ENCODE measurements at places on chromosomes 16 and 17. TPM values are rescaled to one million over a fixed set of nuclear protein-coding genes. Genes with fewer than 3 reads are reported as not detected.

- DNase-seq, result peak; percentile 96
Measured at GRCh38 chr17:4365103-4365627, 1.3 kb downstream of the UBE2G1 start.

Gene ERN1
- polyA plus RNA-seq, result 2.8 TPM

Gene TBC1D3G
- polyA plus RNA-seq, result not detected

GRCh38 chr16:18852647-18853046 is 51.3 kb upstream of the ARL6IP1 start:
- DNase-seq, result no peak

- no peak for DNase-seq
Measured at GRCh38 chr17:16931318-16932060, 40.4 kb downstream of the TNFRSF13B start.

DNA sequence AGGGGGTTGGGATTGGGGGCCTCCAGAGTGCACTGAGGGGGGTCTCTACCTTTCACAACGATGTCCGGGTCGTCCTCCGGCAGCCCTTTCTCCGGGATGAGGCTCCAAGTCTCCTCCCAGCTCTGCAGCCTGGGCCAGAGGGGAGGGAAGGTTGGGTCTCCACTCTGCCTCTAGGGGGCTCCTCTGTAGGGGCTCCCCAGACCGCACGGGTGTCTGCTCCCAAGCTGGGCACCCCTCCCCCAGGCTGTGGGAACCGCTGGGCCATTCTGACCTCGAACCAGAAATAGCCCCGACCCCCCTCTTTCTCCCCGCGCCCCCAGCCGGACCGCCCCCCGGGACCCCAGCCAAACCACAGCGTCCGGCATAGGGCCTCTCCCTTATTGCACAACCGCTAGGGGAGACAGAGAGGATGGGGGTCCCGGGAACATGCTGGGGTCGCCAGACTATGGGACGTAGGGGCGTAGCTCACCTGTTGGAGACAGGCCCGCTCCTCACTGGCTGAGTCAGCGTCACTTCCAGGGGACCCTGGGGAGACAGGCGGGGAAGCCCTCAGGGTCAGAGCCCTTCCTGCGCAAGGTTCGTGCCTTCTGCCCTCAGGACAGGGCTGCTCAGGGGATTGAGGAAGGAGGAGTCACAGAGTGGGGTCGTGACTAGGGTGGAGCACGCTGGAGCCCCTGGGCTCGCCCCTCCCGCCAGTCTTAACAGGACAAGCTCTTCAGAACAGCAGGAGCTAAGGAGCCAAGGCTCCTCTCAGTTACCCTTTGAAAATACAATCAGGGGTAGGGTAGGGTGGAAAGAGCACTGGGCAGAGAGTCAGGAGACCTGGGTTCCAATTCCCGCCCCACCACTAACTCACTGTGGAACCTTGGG is 2.7 kb downstream of the PLEKHH3 start:
- DNase-seq, result no peak

GRCh38 chr17:7477392-7478275 is 1.8 kb downstream of the ZBTB4 start:
- DNase-seq, result peak; percentile 80

GRCh38 chr16:16162591-16162990 is 60.7 kb downstream of the ABCC6 start:
- DNase-seq, result no peak

GRCh38 chr17:4536259-4536741 is 18.9 kb downstream of the MYBBP1A start:
- DNase-seq, result peak; percentile 79

DNA sequence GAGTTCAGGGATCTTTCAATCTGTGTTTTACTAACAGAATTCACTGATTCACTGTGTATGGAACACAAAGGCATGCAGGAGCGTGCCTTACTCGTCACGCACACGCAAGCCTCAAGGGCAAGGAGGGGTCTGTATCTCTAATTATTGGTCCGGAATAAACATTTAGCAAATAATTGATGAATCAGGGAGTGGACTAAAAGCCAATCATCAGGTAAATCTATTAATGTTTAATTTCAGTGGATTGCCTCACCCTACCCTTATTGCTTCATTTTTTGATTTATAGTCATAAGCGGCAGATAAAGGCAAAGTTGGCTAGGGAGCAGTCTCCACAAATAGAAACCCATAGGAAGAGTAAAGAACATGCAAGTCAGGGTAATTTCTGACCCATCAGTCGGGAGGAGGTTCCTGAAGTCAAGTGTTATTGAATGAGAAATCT is 7.4 kb upstream of the HSD17B2 start:
- no peak for DNase-seq

DNA sequence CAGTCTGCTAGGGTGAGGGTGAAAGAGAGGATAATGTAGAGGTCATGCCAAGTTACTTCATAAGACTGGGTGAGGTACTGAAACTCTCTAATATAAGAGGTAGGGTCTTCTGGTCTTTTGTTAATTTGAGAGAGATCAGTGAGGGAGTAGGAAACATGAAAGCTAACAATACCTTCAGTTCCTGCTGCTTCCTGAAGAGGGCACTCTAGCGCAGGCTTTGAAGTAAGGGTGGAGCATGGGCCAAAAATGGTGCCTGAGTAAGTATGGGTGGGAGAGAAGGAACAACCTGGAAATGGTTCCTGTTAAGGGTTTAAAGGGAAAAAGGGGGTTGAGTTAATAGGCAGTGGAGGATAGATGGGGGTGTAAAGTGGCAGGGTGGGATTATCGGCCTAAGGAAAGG is 2449.5 kb downstream of the TP53TG3F start:
- no peak for DNase-seq

Gene TAF1C
- polyA plus RNA-seq, result 24.7 TPM

Gene PPY
- polyA plus RNA-seq, result not detected

- no peak for DNase-seq
Measured at GRCh38 chr16:88844419-88845036, 12.2 kb downstream of the GALNS start.

DNA sequence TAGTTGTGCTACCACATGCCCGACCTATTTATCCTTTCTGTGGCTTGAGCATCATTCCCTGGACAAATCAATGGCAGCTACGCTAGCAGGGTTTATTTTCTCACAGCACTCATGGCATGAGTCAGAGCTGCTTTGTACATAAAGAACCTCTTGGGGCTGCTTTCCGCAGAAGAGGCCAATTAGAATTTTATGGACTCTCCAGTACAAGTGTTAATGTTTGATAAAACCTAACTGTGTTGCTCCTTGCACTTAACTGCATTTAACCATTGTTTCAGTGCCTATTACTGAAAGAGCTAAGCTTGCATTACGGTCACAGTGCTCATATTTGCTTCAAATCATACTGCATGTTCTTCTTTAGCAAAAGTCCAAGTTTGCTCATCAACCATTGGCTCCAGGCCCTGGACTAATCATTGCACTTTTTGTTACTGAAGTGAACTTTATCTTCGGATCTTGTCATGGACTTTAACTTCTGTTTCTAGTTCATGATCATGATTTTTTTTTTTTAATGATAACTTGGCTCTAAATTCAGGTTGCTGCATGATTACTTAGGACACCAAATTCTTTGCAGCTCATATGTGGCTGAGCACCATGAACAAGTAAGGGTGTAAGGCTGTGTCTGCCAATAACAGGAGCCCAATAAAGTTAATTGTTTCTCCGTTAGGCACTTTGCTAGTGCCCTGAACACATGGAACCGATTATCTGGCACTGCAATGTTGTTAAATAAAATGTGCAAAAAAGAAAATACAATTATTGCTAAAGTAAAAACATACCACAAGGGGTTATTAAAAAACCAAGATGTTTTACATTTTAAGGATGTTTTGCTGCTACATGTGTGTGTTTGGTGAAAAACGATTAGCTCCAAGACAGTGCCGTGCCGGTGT is 492.2 kb downstream of the KCNJ2 start:
- peak; percentile 59 for DNase-seq

Gene MYLK3
- 1.5 TPM for polyA plus RNA-seq

Gene CDH3
- polyA plus RNA-seq, result 9.8 TPM

Gene KRT33B
- polyA plus RNA-seq, result not detected

- no peak for DNase-seq
Measured at GRCh38 chr17:3985846-3986245, 21.6 kb upstream of the ATP2A3 start.

Gene SLC5A10
- polyA plus RNA-seq, result 16.5 TPM

Gene CCL5
- polyA plus RNA-seq, result 4.2 TPM

DNA sequence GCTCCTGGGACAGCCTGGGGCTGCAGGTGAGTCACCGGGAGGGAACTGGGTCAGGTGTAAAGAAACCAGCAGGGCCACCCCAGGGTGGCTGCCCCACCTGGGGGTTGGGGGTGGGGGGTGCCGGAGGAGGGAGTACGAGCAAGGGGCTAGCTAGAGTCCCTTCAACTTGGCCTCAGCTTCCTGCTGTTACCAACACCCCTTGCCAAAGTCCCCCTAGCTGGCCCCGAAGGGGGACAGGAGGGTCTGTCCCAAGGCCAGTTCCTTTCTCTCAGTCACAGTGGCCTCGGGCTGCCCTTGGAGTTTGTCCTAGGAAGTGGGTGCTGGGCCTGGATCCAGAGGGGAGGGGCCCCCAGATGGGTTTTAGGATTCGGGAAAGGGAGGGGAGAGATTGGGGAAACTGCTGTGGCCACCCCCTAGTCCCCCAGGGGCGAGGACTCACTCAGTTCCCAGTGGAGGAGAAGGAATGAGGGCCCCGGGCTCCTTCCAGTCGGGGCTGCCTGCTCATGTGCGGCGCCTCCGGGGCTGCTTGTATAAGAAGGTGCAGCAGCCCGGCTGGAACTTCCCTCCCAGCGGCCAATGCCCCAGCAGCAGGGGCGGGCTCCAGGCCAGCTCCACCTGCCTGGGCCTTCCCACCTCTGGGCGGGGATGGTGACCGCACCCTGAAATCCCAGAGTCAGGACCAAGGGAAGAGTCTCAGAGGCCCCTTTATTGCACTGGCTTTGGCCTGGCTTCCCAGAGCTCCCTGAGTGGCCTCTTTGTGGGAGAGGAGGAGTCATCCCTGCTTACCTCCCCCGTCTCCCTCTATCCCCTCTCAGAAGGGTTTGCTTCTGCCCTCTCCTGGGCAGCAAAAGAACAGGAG is 7.3 kb downstream of the ARHGAP27 start:
- DNase-seq, result peak; percentile 93

DNA sequence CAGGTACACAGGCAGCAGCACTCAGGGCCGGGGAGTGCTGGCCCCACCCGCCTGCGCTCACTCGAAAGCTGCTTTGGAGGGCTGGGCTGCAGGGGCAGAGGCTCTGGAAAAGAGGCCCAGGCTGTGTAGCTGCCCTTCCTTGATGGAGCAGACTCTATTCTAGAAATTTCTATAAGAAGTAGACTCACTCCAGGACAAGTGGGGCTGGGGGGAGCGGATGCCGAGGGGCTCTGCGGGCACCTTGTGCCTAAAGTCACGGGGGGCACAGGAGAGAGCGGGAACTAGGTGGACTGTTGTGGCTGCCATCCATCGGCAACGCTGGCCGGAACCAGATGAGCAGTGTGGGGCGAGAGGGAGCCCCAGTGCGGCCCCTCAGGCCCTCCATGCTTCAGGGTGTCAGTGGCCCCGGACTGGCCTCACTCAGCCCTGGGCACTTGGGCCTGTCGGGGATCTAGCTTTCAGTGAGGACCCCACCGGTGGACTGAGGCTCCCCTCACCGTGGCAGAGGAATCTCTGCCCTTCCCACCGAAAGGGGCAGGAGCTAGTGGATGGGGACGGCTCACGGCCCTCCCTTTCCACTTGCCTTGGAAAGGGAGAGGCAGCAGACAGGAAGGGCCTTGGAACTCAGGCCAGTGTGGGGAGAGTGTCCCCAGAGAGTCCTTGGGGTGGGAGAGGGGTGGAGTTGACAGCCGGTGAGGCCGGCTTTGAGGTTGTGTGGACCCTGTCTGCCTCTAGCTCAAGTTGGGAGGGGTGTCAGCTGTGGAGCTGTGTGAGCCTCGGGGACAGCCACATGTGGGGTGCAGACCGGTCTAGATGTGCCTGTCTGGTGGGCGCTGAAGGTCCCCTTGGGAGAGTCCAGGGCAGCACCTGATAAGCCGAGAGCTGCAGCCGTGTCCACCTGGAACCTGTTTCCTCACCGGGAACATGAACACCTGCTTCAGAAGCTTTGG is 16.6 kb downstream of the ENDOV start:
- no peak for DNase-seq

- no peak for DNase-seq
Measured at GRCh38 chr17:37413875-37414519, 7.3 kb downstream of the TADA2A start.

DNA sequence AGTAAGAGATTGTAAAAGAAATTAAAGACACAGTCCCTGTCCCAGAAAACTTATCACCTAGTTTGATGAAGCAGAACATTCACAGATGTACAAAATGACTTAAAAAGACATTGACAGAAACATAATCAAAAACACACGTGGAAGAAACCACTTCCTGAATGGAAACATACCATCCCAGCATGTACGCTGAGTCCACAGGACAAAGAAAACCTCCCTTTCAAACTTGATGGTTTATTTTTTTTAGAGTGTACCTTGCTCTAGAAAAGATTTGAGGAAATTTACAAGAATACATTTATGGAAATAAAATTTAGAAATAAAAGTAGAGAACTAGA is 140.9 kb downstream of the PMP22 start:
- DNase-seq, result no peak

DNA sequence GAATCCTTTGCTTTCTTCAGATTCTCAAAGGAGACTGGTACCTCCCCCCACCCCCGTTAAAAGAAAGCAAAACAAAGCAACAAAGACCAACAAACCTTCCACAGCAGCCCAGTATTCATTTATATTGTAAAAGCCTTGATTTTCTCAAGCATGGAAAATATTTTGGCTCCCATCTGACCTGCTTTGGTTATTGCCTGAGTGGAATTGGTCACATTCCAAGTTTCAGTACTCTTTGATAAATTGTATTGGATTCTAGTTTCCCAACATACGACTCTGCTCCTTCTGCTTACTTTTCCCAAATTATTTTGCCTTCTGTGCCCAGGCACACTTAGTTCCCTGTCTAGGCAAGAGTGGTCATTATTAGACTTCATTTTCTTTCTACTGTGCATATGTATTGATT is 1.3 kb downstream of the ABCC11 start:
- DNase-seq, result no peak

DNA sequence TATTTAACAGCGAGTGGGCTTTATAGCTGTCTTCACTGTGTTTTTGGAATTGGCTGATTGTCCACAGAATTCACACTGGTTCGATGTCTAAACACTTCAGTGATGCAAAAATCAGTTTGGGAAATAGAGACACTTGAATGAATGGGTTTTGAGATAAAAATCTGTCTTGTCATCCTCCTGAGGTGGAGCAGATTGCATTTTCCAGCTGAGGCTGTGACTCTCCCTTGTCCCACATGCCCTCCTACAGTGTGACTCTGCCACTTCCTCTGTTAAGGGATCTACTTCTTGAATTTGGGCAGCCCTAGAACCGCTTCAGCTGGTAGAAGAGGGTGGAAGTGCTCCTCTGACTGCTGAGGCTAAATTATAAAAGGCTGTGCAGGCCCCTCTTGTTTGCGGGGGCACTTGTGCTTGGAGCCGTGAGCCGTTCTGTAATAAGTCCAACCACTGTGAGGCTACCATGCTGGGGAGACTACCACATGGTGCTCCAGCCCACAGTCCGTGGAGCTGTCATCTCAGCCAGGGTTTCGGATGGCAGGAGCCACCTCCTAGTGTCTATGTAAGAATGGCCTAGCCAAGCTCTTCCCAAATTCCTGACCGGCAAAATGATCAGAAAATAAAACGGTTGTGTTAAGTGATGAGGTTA is 175.9 kb downstream of the SPECC1 start:
- DNase-seq, result no peak

GRCh38 chr17:1498233-1498632 is 5.7 kb upstream of the MYO1C start:
- DNase-seq, result no peak

GRCh38 chr17:10920558-10921108 is 82.7 kb upstream of the PIRT start:
- no peak for DNase-seq

GRCh38 chr16:74574146-74574545 is 32.8 kb downstream of the GLG1 start:
- DNase-seq, result no peak

Measured in kidney (tissue), 22 donors.